Renal pelvis (tissue), 12 donors: ENCODE measurements at places on chromosomes 11 and 22. TPM values are rescaled to one million over a fixed set of nuclear protein-coding genes. Genes with fewer than 3 reads are reported as not detected.

- DNase-seq, result no peak
These were observed 5.0 kb upstream of the APOBEC3A start for GRCh38 chr22:38952281-38952993.

GRCh38 chr11:13902523-13902922 lies 60.0 kb upstream of the SPON1 start:
- DNase-seq, result no peak

GRCh38 chr22:35605851-35606481 lies 11.2 kb downstream of the MB start:
- DNase-seq, result no peak

GRCh38 chr11:44409558-44410236 lies 99.8 kb upstream of the ALX4 start:
- no peak for DNase-seq

GRCh38 chr11:129975543-129975942 lies 27.1 kb downstream of the PRDM10 start:
- DNase-seq, result no peak

DNA sequence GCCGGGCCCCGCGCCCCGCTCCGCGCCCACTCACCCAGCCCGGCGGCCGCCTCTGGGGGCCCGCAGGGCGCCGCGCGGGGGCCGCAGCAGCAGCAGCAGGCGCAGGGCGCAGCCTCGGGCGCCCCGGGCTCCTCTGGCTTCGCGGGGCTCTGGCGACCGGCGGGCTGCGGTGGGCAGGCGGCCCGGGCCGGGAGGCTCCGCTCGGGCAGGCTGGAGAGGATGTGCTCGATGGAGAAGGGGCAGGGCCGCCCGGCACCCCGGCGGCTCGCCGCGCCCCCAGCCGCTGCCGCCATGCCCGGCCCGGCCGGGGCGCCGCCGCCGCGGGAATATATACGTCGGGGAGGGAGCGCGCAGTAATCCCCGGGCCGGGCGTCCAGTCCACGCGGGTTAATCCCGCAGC lies at the start of gene GSC2:
Gene GSC2 (minus strand): TSS at position 302 of the 400 bp plus-strand sequence. CDS start 9 bp downstream, at position 293.
- no peak for DNase-seq

DNA sequence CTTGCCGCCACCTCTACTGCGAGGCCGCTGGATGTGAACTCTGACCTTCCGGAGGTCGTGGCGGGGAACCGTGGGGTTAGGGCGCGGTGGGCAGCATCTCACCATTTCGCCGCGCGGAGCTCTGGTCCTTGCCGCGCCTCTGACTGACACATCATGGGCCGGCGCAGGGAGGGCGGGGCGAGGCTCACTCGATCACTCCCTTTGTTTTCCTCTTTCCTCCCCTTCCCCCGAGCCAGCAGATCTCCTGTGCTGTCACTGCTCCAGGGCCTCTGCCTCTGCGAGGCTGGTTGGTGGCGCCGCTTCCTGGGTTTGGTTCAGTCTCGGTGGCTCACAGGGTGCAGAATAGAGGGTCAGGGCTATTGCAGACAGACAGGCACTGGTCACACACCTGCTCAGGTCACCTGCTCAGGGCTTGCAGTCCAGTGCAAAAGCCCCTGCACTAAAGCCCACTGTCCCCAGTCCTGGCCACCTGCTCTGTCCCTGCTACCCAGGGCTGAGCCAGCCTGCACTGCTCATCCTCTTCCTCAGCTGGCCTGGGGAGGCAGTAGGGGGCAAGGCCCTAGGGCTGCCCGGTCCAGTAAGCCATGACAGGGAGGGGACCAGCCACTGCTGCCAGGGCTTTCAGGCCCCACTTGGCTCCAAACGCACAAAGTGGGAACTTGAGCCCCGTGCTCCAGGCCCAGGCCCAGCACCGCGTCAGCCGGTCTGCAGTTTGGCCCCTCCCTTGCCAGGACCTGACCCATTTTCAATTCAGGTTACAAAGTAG lies 36.2 kb downstream of the PISD start:
- DNase-seq, result peak; percentile 66

- no peak for DNase-seq
These were observed 655.9 kb upstream of the TENM4 start for GRCh38 chr11:80096736-80097135.

DNA sequence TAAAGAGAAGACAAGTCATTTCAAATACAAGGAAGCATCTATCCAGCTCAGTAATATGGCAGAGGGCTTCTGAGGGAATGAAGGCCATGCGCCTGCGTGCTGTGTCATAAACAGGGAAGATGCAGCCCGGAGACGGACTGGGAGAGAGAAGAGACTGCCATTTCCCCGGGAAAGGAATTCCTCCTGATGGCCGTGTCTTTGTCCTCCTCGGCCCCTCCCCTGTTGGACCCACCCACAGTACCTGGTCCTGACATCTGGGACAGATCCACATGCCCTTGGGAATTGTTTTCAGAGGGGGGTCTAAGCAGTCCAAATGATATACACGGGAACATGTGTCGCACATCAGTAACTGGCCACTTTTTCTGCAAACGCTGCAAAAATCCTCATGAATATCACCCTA lies 15.5 kb downstream of the LARGE2 start:
- DNase-seq, result no peak

HPS4 gene
- 30.3 TPM for polyA plus RNA-seq

IGLL5 gene
- polyA plus RNA-seq, result not detected

MB gene
- polyA plus RNA-seq, result 0.77 TPM

OR5P2 gene
- polyA plus RNA-seq, result not detected

ALDH3B2 gene
- polyA plus RNA-seq, result 3.8 TPM
